ENCODE measurements at places on chromosomes 12 and 14.

GRCh38 chr12:103308396-103308795 is 187.4 kb downstream of the C12orf42 start:
- no peak for DNase-seq

- DNase-seq = no peak
Measured at GRCh38 chr14:40248671-40249070, 816.4 kb upstream of the FBXO33 start.

GRCh38 chr12:67447180-67447579 is 178.0 kb downstream of the CAND1 start:
- DNase-seq = peak; percentile 59

- DNase-seq = no peak
Measured at GRCh38 chr14:21537090-21537424, 10.9 kb upstream of the SALL2 start.

DNA sequence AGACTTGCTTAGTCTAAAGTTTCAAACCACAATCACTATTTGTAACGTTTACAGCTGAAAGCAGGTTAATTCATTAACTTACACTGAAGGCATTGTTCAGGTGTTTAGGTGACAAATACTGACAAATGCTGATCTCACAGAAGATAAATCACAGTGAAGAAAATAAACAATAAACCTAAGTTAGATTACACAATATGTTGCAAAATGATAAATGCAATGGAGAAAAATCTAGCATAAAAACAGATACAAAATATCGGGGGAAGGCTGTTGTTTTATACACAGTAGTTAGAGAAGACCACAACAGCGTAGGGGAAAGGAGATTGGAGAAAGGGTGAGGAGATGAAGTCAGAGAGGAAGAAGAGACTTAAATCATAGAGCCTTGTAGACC is 3.0 kb downstream of the SCAF11 start:
- no peak for DNase-seq

GRCh38 chr14:43669355-43669754 is 837.7 kb downstream of the FSCB start:
- no peak for DNase-seq
